Anterior cingulate cortex (tissue), 58 donors: ENCODE measurements at places on chromosomes 3 and 15.

GRCh38 chr3:52171514-52172261 is 17.5 kb upstream of the POC1A start:
- no peak for DNase-seq

DNA sequence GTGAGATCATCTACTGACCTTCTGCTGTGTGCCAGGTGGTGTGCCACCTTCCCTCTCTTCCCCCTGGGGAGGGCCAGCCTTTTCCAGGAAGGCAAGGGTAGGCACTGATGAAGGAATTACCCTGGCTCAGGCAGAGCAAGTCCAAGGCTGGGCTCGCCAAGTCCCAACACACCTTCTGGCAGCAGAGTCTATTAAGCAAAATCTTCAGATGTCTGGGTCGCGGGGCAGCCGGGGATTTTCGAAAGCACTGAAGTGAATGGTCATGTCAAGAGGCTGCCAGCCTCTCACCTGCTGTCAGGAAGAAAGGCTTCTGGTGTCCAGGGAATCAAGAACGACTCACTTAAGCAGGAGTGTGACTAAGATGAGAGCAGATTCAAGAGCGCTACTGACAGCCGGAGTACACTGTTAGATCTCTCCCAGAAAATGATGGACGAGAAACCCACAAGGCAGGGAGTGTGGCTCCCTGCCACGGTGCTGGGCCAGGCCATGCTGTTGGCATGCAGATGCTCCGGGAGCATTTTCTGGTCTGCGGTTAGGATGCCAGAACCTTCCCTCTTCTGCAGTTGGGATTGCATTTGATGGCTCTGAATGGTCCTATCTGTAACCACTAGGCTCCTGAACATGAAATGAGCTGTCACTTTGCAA is 479.8 kb downstream of the SHQ1 start:
- DNase-seq, result no peak

- DNase-seq, result no peak
These were observed 17.9 kb downstream of the VIPR1 start for GRCh38 chr3:42520336-42520735.

DNA sequence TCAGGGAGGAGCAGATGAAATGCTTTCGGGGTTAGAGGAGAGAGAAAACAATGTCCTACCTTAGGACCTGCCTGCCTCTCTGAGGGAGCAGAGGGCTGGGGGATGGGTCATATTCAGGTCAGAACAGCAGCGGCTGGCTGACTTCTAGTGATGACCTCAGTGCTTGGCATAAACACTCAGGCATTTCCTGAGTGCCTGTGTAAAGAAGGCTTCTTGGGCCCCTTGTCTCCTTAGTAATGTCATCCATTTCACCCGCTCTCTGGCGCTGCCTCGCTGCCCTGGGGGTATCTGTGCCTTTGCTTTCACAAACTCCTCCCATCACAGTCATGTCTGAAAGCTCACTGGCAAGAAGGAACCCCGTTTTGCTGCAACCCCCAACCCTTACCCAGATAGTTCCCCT is 82.9 kb upstream of the GSK3B start:
- DNase-seq, result no peak

- no peak for DNase-seq
These were observed 1615.8 kb downstream of the SI start for GRCh38 chr3:163462446-163462845.

DNA sequence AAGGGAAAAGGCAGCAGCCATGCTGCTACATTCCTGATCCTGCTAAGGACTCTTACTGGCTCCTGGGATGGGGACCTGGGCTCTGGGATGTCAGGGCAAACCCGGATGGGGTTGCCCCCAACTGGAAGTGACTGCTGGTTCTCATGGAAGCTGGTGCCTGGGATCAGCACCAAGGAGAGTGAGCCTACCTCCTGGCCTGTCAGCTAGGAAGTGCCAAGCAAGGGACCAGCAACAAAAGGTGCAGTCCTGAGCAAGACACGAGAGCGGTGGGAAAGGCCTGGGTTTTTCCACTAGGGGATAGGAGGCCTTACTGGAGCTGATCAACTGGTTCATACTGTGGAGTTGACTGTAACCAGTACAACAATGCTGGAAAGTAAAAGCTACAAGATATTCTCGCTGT is 47.9 kb upstream of the SYNM start:
- DNase-seq, result no peak

DNA sequence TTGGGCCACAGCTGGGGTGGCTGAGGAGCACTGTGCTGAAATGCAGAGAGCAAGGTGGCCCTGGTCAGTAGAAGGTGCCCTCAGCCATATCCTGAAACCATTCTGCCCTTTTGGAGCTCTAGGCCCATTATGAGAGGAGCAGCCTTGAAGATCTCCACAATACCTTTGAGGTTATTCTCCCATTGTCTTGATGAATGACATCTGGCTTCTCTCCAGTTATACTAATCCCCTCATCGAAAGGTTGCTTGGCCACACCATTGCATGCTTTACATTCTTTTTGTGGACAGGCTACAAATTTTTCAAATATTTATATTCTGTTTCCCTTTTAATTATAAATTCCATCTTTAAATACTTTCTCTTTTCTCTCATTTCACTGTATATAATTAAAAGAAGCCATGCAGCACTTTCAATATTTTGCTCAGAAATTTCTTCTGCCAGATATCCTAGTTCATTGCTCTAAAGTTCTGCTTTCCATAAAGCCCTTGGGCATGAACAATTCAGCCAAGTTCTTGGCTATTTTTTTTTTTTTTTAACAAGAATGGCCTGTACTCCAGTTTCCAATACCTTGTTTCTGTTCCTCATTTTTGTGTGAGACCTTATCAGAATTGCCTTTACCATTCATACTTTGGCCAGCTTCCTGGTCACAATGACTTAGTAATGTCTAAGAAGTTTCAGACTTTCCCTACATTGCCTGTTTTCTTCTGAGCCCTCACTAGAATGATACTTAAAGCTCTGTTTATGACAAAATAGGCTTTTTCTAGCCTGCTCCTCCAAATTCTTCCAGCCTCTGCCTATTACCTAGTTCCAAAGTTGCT is 138.9 kb upstream of the SGO1 start:
- DNase-seq, result no peak

- no peak for DNase-seq
These were observed 100.8 kb upstream of the LIPC start for GRCh38 chr15:58330741-58331559.

- DNase-seq, result no peak
These were observed 25.5 kb upstream of the SPTBN5 start for GRCh38 chr15:41919201-41919820.

- no peak for DNase-seq
These were observed 226.4 kb downstream of the SI start for GRCh38 chr3:164851905-164852304.

DNA sequence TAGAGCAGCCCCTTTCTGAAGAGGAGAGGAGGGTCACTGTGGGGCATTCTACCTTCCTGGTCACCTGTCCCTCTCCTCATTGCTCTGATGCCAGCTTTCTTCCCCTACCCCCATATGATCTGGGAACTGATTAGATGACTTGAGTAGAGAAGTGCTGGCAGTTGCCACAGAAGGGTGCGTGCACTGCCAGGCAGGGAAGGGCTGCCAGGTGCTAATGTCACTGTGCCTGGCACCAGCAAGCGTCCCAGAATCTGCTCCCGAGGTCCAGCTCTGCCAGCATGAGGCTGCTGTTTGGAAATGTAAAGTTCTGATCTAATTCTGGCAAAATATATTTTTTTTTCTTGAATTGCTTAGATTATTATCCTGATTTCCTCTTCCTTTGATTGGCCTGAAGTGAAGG is 52.8 kb downstream of the PPM1L start:
- no peak for DNase-seq

DNA sequence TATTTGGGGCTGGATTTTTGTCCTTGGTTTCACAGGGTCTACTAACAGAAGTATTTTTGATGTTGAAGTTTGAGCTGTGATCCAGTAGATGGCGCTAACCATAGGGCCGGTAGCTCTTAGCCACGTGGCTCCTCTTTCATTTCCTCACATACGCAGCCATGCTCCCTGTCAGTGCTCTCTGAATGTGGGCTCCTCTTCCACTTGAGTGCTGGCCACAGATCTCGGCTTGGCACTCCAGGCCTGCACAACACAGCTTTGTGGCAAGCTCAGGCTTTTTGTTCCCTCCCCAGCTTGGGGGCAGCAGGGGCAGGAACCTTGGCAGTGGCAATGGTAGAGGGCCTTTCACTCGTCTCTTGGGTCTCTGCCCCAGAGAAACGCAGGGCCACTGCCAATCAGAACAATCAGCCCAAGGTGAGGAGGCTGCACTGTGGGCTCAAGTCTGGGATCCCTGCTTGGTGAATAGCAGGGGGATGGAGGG is 18.6 kb upstream of the DNAAF4 start:
- DNase-seq, result no peak

DNA sequence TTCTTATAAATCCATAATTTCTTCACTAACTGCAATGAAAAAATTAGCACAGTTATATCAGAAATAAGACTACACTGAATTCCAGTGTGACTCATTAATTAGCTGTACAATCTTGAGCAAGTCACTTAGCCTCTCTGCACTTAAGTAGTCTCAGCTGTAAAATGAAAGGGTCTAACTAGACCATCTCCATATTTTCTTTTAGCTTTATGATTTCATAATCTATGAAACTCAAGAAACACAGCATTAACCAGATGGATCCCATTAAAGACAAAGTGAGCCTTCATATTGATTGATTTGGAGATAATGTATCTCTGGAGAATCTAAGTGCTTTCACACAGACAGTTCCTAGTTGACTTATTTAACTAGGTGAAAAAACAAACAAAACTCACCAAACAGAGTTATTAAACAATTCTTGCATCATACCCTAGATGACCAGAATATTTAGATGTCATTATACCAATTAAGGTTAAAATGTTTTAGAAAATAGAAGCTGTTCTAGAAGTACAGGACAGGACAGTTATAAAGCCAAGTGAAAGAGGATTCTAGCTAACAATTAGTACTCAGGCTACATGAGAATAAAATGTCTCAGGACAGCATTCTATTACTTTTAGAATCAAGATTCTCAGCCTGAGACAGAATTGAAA is 11.2 kb downstream of the CSNK1G1 start:
- DNase-seq, result no peak

DNA sequence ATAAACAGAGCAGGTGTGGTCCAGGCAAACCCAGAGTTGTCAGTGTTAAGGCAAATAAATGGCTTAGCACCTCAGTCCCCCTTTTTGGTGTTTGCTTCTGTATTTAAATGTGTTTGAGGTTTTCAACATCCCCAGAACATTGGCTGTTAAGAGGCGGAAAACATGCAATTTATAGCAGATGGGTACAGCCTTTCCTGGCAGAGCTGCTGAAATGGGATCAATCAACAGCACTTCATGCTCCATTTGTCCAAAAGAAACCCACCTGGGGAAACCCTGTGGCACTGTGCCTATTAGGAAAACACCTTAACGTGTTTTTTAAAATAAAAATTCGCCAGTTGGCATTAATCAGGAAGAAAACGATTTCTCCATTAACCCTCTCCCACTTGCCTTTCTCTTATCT is 135.4 kb downstream of the MCTP2 start:
- no peak for DNase-seq

DNA sequence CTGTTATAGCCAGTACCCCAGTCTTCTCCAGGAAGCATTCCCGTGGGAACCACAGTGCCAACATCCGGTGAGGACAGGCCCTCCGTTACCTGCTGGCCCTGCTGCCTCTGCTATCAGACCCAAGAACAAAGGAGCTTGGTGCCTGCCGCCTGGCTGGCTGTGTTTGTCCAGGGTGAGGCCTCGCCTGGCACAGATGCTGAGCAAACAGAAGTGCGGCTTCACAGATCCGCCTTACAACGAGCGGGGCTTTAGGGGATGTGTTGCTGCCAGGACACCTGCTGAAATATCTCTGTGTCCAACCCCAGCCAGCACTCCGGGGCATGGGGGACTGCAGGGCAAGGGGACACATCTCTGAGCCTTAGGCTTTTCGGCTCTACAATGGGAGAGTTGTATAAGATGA is 2.2 kb upstream of the EPHB3 start:
- DNase-seq, result no peak

- no peak for DNase-seq
These were observed 85.9 kb upstream of the ZBTB20 start for GRCh38 chr3:115233021-115233420.

DNA sequence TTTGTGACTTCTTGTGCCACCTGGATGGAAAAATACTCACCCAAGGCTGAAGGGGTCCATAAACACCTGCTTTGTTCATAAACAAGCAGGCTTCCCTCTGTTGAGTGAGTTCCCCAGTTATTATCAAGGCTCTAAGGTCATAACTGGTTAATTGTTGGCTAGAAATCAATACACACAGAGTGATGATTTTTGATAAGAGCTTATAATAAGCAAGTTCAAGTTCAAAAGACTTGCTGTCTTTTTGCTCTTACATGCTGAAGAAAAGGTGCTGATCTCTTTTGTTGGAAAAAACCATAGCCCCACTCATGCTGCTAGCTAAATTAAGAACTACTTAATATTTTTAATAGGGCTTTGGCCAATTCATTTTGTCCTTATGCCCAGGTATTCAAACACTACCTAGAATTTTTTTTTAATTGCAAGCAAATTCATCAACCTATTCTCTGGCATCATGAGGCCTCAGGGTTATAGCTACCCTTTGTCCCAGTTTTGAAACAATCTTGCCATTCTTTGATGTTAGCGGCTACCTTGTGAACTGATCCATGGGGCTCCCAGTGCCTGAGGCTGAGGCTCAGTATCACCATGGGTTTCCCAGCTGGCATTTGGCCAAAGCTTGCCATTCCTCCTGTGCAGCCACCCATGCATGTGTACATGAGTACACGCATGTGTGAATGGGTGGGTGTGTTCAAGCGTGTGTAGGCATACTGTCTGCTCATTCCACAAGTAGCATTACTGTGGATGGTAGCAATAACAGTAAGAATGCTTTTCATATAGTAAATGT is 127.6 kb upstream of the LPP start:
- no peak for DNase-seq

DNA sequence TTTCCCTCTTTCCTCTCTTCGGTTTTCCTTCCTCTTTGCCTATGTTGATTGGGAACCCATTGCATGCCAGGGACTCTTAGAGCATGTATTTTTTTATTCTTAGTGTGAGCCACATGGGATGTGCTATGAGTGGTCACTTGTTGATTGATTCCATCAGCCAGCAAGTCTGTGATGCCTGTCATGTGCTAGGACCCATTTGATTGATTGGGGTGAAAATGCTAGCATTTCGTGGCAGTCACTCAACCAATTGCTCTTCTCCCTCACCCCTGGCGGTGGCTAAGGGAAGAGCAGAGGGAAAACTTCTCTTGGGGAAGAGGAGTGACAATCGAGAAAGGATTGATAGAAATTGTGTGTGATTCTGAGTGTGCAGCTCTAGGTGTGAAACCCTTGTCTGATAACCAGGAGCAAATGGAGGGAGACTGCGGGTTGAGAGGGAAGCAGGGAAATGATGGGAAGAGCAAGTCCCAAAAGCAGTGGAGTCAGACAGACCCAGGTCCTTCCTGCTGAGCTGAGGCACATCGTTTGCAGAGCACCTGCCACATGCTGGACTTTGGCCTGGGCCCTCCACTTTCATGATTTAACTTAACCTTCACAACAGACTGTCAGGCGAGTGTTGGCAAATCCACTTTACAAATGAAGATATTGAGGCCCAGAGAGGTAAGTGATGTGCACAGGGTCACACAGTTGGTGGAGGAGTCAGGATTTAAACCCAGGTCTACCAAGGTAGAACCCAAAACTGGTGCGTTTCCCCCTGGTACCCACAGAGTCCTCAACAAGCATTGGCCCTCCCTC is 40.0 kb downstream of the SLC6A11 start:
- no peak for DNase-seq

GRCh38 chr3:85592256-85592655 is 633.5 kb downstream of the CADM2 start:
- DNase-seq, result no peak
